ENCODE measurements at places on chromosomes 6 and 20. TPM values are rescaled to one million over a fixed set of nuclear protein-coding genes. Genes with fewer than 3 reads are reported as not detected.

Gene PEX3
- total RNA-seq: 11.4 TPM

Gene PM20D2
- total RNA-seq: 13.5 TPM

Gene SLC22A23
- 22.5 TPM for total RNA-seq

Gene FAXC
- 0.74 TPM for total RNA-seq

Gene NKAIN4
- not detected for total RNA-seq

DNA sequence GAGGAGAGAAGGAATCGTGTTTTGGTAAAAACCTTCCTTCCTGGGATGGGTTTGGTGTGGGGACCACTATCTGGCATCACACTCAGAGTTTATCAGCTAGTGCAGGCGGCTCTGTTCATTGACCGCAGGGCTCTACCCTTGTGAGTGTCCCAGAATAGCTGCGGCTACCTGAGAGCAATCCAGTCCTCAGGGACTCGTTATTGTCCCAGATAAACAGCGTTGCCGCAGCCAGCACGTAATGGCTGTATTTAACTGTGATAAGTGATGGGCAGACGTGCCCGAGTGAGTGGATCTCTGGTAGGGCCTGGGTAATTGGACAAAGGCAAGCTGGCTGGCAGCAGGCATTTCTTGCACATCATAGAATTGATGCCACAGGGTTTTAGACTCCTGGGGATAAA lies 163.3 kb downstream of the SOBP start:
- DNase-seq: no peak

GRCh38 chr6:128246472-128247260 lies 273.7 kb downstream of the PTPRK start:
- no peak for DNase-seq

DNA sequence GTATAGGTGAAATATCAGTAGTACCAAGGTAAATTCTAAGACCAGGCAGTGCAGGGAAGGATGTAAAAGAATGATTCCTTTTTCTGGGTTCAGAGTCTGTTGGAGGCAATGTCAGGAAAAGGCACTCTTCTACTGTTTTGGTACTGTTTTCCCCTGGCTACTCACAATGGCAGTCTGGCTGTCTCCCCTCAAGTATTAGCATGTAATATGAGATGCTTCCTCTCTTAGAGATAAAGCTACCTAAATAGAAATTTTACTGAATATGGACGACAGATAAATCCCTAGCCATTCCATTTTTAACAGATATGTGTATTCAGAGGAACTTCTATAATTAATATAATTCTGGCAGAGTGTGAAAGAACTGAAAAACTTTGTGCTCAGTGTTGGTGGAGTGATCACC lies 3.5 kb downstream of the RNF8 start:
- no peak for DNase-seq

GRCh38 chr20:38751360-38751976 lies 3.2 kb downstream of the ACTR5 start:
- DNase-seq: no peak

DNA sequence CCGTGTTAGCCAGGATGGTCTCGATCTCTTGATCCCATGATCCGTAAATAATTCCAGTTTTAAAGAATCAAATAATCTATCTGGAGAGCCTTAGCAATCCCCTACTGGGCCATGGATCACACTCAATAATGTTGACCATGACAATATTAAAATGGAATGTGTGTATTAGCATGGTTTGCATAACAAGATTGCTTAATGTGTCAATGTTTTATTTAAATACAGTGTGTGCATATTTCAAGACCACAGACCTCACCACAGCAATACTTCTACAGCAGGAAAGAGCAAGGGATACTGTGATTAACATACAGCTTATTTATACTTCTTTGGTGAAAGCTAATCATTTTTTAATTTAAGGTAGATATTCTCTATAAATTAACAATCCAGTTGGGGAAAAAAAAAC lies 470.4 kb downstream of the TFAP2B start:
- DNase-seq: no peak

DNA sequence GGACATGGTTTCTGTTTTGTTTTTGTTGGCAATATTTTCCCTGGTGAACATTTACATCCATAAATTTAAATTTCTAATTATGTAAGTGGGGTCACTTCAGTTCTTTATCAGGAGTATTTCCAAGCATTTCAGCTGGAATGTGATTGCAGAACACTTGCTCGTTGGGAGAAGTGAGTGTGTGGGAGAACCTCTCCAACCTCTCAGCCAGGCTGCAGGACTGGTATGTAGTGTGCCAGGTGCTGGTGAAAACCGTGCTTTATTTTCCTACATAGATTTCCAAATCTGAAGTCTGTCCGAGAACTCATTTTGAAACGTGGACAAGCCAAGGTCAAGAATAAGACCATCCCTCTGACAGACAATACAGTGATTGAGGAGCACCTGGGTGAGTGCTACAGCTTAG lies 6.3 kb downstream of the RPL7L1 start:
- DNase-seq: no peak

- no peak for DNase-seq
Measured at GRCh38 chr6:5280920-5281319, 19.6 kb downstream of the FARS2 start.

GRCh38 chr6:139392794-139393193 lies 18.3 kb upstream of the CITED2 start:
- no peak for DNase-seq

GRCh38 chr6:124200661-124201060 lies 397.0 kb downstream of the NKAIN2 start:
- DNase-seq: no peak

GRCh38 chr6:144305985-144306384 lies 20.9 kb downstream of the UTRN start:
- no peak for DNase-seq
